ENCODE measurements at places on chromosomes 11 and 22.

DNA sequence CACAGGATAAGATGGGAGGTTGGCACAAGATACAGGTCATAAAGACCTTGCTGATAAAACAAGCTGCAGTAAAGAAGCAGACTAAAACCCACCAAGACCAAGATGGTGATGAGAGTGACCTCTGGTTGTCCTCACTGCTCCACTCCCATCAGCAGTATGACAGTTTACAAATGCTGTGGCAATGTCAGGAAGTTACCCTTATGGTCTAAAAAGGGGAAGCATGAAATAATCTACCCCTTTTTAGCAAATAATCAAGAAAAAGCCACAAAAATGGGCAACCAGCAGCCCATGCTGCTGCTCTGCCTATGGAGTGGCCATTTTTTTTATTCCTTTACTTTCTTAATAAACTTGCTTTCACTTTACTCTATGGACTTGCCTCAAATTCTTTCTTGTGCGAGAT is 8.7 kb upstream of the PIWIL4 start:
- no peak for DNase-seq

DNA sequence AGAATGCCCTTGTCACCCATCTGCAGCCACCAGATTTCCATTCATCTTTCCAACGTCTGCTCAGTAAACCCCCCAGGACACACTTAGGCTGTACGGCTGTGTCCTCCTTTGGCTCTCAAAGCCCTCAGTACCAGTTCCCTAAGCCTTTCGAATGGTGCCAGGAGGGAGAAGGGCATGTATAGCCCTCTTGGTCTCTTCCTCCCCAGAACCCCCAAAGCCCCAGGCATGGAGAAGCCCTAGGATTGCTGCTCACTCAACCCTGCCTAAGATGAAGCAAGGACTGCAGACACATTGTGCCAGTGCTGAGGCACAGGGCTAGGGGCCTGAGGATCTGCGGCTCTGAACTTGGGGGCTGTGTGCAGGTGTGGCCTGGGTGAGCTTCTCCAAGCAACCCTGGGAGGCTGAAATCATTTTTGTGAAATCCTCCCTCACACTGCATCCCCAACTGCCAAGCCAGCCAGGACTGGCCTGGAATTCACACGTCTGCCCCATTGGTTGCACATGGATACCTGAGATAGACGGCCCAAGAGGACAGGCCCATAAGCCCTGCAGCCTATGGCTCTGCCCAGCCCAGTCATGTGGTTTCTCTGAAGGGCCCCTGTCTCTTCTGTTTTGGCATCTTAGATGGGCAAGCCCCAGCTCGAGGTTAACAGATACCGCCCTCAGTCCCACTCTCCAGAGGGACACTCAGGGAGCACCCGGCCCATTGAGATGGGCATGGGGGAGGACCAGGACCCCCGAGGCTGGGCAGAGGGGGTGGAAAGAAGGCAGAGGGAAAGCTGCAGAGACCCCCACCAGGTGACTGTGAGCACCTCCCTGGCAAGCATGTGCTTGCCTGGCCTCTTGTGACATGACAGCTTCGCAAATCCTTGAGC is 34.0 kb downstream of the KCNQ1OT1 start:
- DNase-seq, result no peak

- DNase-seq, result no peak
Measured at GRCh38 chr11:73539506-73540084, 58.3 kb downstream of the FAM168A start.

DNA sequence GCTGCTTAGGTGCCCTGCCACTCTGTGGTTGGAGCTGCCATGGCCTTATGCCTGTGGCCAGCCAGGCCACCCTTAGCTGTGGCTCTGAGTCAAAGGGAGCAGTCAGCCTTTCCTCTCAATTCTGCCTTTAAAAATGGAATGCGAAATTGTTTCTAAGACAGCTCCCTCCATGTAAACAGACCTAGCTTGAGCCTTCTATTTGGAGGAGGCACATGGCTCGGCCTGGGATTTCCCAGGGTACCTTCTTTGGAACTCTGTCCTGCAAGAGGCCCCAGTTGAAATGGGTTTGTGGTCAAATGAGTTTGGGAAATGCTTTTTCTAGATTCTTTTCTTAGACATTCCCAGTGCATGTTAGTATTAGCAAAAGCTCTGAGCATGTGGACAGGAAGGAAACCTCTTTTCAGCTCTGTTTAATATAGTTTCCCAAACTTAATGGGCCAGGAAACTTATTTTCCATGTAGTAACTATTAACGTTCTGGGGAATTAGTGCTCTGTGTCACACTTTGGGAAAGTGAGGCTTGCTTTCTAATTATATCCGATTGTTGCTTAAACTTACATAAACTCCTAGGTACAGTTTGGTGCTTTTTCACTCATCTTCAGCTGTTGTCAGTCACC is 7.8 kb downstream of the PHOX2A start:
- DNase-seq, result no peak

- DNase-seq, result no peak
Measured at GRCh38 chr11:2437516-2437915, 6.8 kb downstream of the TRPM5 start.

DNA sequence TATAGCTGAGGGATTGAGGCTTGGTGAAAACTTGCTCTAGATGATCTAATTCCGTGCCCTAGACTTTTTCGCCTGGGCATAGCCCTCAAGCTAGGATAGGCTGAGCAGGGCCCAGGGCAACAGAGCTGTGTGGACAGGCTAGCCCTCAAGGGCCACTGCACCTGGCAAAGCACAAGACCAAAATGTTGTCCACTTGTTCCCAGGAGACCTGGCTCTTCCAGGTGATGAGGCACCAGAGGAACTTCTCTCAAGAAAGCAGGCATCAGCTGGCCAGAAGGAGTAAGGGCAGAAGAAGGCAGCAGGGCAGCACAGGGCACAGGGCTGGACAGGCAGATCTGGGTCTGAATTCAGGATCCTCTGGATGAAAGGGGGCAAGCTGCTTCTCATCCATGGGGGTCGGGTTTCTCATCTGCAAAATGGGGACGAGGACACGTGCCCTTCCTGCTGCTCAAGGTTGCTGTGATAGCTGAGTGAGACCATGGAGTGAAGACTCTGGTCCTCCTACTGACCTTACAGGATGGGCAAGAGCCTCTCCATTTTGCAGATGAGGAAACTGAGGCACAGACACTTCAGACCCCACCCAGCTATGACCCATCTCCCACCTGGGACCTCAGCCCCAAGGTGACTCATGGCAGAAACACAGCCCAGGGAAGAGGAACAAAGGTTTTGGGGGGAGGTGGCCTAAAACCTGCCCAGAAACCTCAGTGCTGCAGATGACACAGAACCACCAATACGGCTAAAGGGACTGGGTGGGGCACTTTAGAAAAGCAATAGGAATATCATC is 42.2 kb upstream of the PRDM11 start:
- no peak for DNase-seq

Measured in SHP77 treated with DMSO at 0.1 percent for 48 hours (cell line).